ENCODE measurements at places on chromosomes 1 and 21. TPM values are rescaled to one million over a fixed set of nuclear protein-coding genes. Genes with fewer than 3 reads are reported as not detected.

MAP3K7CL gene
- 10.4 TPM for total RNA-seq

KRTAP20-3 gene
- not detected for total RNA-seq

KRTAP11-1 gene
- total RNA-seq, result 283 TPM

BRDT gene
- total RNA-seq, result not detected

DNA sequence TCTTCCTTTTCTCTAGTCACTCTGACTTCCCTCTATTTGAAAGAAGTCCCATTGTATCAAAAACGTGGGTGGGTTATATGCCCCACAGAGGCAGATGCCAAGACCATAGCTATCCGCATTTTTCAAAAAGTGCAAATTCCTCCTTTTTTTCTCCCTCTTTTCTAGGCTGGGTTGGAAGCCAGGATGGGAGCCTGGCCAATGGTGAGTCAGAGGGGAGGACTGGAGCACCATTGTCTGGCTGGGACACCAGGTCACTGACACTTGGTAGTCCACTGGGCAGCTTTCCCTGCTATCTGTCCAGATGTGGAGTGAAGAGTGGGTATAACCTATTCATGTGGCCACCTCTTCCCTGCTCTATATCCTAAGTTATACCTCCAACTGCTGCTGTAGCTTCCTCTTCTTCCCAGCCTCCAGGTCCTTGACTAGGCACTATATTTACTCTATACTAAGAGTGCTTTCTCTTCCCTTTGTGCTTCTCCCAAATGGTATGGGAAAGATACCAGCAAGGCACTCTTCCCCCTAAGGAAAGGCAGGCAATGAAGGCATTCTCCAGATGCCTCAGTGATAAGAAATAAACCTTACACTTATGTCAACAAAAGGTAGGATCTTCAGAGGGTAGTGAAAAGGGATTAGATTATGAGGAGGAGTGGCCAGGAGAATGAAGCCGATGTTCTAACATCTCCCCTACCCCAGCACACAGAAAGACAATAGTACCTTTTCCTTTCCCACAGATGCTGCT, 12.9 kb downstream of the PI4KB start:
- peak overlapping the region; percentile 67 for H3K27ac ChIP-seq
- peaks cover 51% of the 10 kb centered on the region for H3K4me1 ChIP-seq
- no peak overlapping the region for H3K4me3 ChIP-seq
- H3K27me3 ChIP-seq, result no peaks in the 10 kb centered on the region
- peak; percentile 88 for DNase-seq

DNA sequence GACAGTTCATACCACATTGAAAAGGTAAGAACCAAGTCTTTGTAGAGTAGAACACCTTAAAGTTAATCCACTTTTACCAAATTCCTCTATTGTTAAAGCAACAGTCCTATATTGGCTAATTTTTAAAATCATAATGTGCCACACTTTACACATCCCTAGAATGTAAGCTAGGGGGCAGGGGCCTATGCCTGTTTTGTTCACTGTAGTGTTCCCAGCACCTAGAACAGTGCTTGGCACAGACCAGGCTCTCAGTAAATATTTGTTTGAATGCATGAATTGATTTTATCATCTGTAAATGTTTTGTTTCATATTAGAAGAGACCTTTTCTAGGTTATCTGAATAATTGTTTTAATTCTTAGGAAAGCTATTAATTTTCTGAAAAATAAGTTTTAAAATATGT, 9.1 kb downstream of the SMAP2 start:
- H3K36me3 ChIP-seq, result no peaks in the 10 kb centered on the region
- H3K27ac ChIP-seq, result peak overlapping the region; percentile 86
- H3K4me3 ChIP-seq, result no peak overlapping the region
- DNase-seq, result no peak
- no peaks in the 10 kb centered on the region for H3K27me3 ChIP-seq
- peaks cover 12% of the 10 kb centered on the region for H3K4me1 ChIP-seq

- H3K4me1 ChIP-seq, result no peaks in the 10 kb centered on the region
Observed at GRCh38 chr1:198598796-198599321, 40.0 kb upstream of the PTPRC start.

DNA sequence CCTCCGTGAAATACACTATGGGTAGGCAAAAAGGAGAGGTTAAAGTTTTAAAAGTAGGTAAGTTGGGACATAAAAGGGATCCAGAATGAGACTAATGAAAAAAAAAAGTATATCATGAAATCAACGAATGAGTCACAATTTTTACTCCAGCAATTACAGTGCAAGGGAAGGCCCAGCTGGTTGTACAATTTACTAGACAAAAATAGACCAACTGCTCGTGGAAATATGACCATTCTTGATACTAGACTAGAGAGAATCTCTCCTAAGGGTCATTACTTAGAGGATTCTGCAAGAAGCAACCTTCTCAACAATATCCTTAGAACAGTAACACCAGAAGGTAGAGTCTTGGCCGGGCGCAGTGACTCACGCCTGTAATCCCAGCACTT, 55.1 kb upstream of the EFHD2 start:
- H3K27ac ChIP-seq, result no peak overlapping the region
- no peaks in the 10 kb centered on the region for H3K36me3 ChIP-seq
- DNase-seq, result no peak
- H3K27me3 ChIP-seq, result no peaks in the 10 kb centered on the region

DNA sequence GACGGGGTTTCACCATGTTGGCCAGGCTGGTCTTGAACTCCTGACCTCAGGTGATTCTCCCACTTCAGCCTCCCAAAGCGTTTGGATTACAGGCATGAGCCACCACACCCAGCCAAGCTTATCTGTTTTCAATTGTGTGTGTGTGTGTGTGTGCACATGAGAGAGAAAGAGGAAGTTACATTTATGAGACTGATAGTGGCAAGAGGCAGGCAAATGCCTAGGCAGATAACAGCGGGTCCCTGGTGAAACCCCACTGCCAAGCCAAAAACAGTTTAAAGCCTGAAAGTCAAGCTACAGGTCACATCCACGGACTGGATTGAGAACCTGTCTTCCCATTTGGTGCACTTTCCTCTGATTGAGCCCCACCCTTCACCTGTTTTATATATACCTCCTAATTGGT, 35.1 kb upstream of the IFNGR2 start:
- H3K4me3 ChIP-seq, result no peak overlapping the region
- peaks cover under 1% of the 10 kb centered on the region for H3K4me1 ChIP-seq
- no peak for DNase-seq
- H3K27ac ChIP-seq, result no peak overlapping the region
- H3K36me3 ChIP-seq, result no peaks in the 10 kb centered on the region
- H3K27me3 ChIP-seq, result no peaks in the 10 kb centered on the region

DNA sequence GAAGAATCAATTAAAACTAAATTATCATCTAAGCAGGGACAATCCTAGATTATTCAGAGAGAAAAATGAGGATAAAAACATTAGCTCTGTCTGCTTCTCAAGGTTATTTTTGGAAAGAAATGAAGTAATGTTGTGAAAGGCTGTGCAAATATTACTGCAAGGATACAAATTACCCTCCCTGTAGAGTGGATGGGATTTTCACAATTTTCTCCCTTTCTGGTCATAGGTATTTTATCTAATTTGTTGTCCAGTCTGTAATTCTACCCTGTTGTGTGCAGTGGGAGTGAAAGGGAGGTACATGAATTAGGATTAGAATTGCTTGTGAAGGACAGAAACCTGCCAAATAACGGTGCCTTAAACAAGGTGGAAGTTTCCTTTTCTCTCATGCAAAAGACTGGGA, 54.7 kb downstream of the MAP3K7CL start:
- H3K27me3 ChIP-seq, result no peaks in the 10 kb centered on the region
- DNase-seq, result no peak
- H3K4me3 ChIP-seq, result no peak overlapping the region
- peaks cover 41% of the 10 kb centered on the region for H3K4me1 ChIP-seq
- H3K36me3 ChIP-seq, result no peaks in the 10 kb centered on the region

DNA sequence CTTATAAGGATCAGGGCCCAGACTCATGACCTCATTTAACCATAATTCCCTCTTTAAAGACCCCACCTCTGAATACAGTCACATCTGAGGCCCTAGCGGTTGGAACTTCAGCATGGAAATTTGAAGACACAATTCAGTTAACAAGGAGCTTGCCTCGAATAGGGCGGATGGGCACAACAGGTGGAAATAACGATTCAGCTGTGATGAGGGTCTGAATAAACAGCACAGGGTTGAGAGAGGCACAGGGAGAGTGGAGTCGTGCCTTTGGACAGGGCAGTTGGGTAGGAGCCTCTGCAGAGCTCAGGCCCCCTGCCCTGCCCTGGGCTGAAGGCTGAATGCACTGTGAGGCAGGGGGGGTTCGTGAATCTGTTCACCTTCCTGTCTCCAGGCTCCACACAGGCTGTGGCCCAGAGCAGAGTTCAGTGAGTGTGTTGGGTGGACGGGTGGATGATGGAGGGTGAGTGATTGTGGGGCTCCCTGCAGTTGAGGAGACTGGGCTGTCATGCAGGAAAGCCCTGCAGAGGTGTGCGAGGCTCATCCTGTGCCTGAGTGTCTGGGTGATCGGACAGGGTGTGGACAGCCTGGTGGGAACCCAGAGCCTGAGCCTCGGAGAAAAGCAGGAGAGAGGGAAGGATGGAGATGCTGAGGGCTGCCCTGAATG, 243.1 kb downstream of the FOXD2 start:
- DNase-seq, result peak; percentile 29
- peaks cover 4% of the 10 kb centered on the region for H3K4me1 ChIP-seq
- H3K4me3 ChIP-seq, result no peak overlapping the region
- no peaks in the 10 kb centered on the region for H3K36me3 ChIP-seq

- H3K27ac ChIP-seq, result no peak within 1 kb of the TSS
- no peaks in the 10 kb centered on the region for H3K4me1 ChIP-seq
- H3K4me3 ChIP-seq, result no peak within 1 kb of the TSS
- no peaks in the 10 kb centered on the region for H3K36me3 ChIP-seq
- H3K27me3 ChIP-seq, result no peaks in the 10 kb centered on the region
Observed at GRCh38 chr1:209755926-209756614, at the start of gene TRAF3IP3. Gene TRAF3IP3, plus strand, starts transcription at chr1:209756053. Its CDS starts 3,987 bp downstream, at chr1:209760040.

GRCh38 chr1:57600424-57600823, 176.6 kb upstream of the DAB1 start:
- no peaks in the 10 kb centered on the region for H3K27me3 ChIP-seq
- no peak overlapping the region for H3K27ac ChIP-seq
- no peaks in the 10 kb centered on the region for H3K4me1 ChIP-seq
- no peak for DNase-seq
- H3K36me3 ChIP-seq, result no peaks in the 10 kb centered on the region

- no peaks in the 10 kb centered on the region for H3K27me3 ChIP-seq
- no peaks in the 10 kb centered on the region for H3K36me3 ChIP-seq
- peak; percentile 78 for DNase-seq
- peak within 1 kb of the TSS; percentile 20 for H3K4me3 ChIP-seq
Observed at GRCh38 chr1:54547601-54548388, at the start of gene ACOT11. Gene ACOT11, plus strand, starts transcription at chr1:54548228. Its CDS starts 82 bp downstream, at chr1:54548310.

- H3K4me1 ChIP-seq, result peaks cover 7% of the 10 kb centered on the region
- no peak overlapping the region for H3K27ac ChIP-seq
- DNase-seq, result no peak
- H3K36me3 ChIP-seq, result no peaks in the 10 kb centered on the region
Observed at GRCh38 chr1:160020196-160020595, 11.6 kb downstream of the PIGM start.
